CD14-positive monocyte (primary cell): ENCODE measurements at places on chromosomes 6 and 20.
A peak's percentile ranks its signal among the peaks of the same experiment; 100 is the strongest.

GRCh38 chr6:88403486-88403885 lies 237.3 kb upstream of the CNR1 start:
- DNase-seq, result no peak

- no peak for DNase-seq
These were observed at the start of gene POPDC3 for GRCh38 chr6:105179244-105180065. Gene POPDC3 (minus strand): TSS chr6:105180014. CDS start chr6:105161909, 18,105 bp downstream.

DNA sequence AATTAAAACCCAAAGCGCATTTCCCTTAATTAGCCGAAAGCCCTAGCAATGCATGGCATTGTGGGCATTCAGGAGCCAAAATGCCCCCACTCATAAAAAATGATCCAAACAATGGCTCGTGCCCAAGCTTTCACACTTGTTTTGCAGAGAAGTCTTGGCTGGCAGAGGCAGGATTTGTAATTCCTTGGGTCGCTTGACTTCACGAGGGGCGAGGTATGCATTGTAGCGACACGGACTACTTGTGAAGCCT lies 613 bp upstream of the SASH1 start:
- no peak for DNase-seq

- no peak for DNase-seq
These were observed 153.1 kb downstream of the RCAN2 start for GRCh38 chr6:46338131-46338530.

DNA sequence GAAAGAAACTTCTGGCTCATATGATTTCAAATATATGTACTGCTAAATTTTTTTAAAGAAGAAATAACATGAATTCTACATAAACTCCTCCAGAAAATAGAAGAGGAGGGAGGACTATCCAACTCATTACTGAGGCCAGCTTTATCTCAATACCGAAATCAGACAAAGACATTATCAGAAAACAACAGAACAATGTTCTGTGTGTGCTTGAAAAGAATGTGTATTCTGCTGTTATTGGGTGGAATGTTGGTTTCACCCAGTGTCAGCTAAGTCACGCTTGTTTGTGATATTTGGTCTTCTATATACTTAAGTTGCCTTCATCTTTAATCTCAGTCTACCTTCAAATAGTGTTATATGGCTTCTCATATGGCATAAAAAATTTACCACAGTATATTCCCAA lies 18.6 kb upstream of the ELOVL2 start:
- DNase-seq, result no peak

DNA sequence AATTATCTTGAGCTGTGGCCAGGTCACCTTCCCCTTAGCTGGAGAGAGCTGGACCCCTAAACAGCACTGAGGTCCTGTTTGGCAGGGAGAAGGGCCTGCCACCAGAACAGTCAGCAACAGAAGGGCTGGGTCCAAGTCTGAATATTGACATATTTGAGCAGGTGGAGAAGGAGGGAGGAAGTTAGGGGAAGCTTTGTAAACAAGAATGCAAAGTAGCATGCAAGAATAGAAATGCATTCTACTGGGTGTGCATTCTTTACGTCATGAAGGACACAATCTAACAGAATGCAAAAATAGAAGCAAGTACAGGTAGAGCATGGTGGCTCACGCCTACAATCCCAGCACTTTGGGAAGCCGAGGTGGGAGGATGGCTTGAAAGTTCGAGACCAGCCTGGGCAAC lies 100.5 kb downstream of the QRSL1 start:
- DNase-seq, result no peak

GRCh38 chr20:1429143-1429728 lies 36.4 kb upstream of the FKBP1A start:
- DNase-seq, result no peak

DNA sequence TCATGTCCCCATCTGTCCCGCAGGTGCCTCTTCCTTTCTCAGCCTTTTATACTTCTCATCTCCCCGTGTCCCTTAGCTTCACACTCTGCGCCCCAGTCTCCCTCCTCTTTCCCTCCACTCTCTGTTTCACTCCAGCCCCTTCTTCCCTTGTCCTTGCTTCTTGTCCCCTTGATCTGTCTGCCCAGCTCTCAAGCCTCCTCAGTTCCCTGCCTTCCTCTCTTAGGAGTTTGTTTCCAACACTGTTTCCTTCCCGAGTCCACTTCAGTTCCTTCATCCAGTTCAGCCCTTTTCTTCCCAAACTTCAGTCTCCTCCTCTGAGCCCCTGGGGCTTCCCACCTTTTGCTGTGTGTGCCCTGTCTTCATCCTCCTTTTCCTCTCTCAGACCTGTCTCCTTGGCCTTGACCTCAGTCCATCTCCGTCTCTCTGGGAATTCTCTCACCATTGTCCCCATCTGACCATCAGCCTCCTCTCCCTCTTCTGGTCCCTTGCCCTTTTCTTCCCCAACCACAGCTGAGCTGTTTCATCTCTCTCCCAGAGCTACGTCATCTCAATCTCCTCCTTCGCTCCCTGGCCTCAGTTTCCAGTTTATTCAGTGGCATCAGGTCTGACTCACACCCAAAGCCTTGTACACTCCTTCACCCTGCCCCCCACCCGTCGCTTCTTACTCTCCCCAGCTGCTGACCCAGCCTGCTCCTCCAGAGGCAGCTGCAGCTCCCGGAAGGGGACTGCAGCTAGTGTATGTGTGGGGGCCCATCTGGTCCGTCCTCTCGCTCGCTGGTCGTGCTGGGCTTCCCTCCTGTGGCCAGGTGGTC lies 2.7 kb upstream of the DDR1 start:
- DNase-seq, result no peak

- DNase-seq, result no peak
These were observed 18.8 kb downstream of the MRAP2 start for GRCh38 chr6:84052204-84052882.

- no peak for DNase-seq
These were observed 69.7 kb downstream of the SAMD5 start for GRCh38 chr6:147578159-147578558.

GRCh38 chr20:31560746-31561598 lies 44.1 kb upstream of the ID1 start:
- peak; percentile 93 for DNase-seq

- peak; percentile 44 for DNase-seq
These were observed 172.9 kb downstream of the ADGRG6 start for GRCh38 chr6:142474531-142475289.

GRCh38 chr6:32432050-32432450 lies 7.6 kb upstream of the HLA-DRA start:
- peak; percentile 71 for DNase-seq

GRCh38 chr20:57215426-57215825 lies 51.0 kb downstream of the BMP7 start:
- no peak for DNase-seq

DNA sequence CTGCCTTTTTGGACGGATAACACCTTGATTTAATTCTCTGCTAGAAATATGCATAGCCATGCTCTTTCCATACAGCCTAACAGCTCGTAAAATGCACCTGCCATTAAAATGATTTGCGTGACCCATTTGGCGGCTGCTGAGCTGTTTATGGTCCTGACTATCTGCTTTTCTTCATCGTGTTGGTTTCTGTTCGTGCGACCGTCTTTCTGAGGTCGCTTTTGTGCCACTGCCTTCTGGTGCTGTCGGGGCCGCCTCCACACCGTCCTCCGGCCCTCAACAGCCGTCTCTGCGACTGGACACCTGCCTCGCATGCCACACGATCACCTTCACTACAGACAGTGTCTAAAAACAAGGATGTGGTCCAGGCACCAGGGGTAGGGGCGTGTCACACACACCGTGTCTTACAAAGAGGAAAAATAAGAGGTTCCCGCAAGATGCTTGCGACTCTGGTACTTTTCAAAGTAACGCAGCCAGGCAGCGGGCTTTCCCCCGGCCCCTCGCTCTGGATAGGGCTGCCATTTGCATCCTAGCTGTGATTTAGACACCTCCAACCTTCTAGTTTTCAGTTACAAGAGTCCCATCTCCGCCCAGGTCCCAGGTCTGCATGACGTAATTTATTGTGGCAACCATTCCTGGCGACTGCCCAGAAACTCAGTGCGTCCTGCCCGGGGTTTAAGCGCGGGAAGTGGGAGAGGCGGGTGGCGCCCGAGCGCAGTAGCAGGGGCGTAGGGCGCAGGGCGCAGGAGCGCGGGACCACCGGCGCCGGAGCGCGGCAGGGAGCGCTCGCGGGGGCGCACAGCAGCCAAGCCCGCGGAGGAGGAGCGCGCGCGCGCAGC lies at the start of gene STMND1:
Gene STMND1, plus strand, starts transcription at position 629 of the 836 bp plus-strand sequence. CDS start 208 bp downstream, outside the sequence.
- no peak for DNase-seq

DNA sequence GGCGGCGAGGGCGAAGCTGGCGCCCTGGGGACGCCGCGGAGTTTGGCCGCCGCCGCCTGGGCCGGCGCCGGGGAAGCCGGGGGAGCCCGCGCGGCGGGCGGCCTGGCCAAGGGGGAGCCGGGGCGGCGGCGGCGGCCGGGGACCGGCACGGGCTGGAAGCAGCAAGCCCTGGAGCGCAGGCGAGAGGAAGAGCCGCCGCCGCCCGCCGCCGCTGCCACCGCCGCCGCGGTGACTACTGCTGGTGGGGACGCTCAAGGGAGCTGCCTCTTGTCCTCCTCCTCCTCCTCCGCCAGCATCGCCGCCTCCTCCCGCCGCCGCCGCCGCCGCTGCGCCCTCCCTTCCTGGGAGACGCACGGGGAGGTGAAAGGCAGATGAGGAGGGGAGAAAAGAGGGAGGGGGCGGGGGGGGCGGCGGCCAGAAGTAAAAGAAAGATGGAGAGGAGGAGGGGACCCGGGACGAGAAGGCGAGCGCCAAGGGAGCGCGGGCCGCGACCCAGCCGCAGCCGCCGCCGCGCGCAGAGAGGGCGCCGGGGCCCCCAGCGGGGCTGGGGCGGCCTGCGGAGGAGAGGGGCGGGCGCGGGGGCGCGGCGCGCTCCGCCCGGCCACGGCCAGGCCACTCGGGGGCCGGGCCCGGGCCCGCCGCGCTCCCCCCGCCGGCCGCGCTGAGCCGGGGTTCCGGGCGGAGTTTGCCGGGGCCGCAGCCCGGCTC lies 846 bp downstream of the PDE10A start:
- no peak for DNase-seq

DNA sequence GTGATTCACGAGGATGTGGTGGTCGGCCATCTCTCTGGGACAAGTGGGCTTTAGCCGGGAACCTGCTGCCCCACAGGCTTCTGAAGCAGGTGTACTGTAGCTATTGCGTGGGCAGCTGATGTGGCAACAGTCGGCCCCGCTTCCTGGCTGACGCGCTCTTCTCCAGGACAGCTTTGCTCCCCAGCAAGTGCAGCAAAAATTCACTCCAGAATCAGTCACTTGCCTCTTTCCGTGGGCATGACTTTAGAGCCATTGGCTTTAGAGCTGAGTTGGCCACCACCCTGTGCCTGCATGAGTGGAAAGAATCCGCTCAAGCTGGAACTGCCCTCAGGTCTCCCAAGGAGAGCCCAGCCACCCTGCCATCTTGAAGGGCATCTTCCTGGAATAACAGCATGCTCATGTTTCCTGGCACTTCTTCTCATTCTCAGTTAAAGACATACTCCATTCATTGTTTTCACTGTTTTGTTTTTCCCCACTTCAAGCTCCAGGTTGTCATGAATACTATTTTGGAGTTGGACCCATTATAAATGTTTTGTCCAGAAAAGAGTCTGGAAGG lies 178.3 kb downstream of the ZDHHC14 start:
- DNase-seq, result no peak

GRCh38 chr20:63162206-63162795 lies 53.6 kb downstream of the YTHDF1 start:
- DNase-seq, result no peak

DNA sequence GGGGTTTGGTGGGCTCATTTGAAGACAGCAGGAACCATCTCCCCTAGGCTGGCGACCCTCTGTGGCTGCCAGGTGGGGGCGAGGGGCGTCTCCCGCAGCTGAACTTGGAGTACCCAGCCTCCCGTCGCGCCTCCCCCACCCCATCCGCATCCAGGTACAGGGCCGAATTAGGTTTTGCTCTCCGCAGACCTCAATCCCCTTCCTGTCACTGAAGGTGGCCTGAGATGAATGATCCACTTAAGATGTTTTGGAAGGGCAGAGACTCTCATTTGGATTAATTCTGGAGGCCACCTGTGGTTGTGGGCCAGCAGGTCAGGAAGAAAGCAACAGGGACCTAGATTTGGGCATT lies 493 bp downstream of the CD83 start:
- no peak for DNase-seq

- no peak for DNase-seq
These were observed 15.2 kb downstream of the EFHC1 start for GRCh38 chr6:52435345-52435744.

DNA sequence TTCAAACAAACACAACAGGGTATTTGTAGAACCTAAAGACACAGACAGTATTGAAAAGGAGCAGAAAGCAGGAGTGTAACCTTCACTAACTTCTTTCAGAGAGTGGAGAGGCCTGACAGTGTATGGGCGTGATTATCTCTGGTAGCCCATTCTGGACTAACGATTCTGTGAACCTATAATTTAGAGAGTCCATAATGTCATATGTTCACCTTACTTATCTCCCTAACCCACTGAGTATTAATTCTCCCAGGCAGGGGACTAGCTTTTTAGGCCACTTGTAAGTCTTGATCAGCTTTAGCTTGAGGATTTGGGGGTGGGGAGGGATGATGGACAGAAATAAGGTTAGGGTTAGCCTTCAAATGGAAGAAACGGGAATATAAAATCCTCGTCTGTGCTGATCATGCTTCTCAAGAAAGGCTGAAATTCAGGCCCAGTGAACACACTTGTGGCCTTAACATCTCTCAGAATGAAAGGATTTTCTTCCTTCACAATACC lies 2.8 kb upstream of the PARD6B start:
- DNase-seq, result no peak

GRCh38 chr6:86516087-86516486 lies 421.2 kb upstream of the HTR1E start:
- DNase-seq, result no peak

DNA sequence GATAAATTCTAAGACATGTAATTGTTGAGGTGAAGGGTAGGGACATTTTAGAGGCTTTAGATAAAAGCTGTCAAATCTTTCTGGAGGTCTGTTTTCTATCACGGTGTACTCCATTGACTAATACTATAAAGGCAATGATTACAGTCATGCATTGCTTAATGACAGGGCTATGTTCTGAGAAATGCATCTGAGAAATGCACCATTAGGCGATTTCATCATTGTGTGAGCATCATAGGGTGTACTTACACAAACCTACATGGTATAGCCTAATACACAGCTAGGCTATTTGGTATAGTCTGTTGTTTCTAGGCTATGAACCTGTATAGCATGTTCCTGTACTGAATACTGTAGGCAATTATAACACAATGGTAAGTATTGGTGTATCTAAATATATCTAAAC lies 71.3 kb upstream of the FYN start:
- DNase-seq, result peak; percentile 85

DNA sequence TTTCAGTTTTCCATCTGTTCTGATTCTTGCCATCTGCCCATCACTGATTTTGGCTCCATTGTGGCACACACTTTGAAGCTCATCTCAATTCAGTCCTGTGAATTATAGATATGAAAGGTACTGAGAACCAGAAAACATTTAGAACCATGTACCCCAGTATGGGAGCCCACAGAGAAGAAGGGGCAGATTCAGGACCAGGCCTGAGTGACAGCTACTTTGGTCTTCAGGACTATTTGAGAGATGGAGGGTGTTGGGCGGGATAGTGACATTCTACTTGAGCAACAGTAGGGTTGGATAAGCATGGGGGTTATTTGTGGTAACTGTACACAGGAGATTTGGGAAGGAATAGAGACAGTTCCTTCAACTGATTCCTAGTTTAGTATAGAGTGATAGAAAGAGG lies 259.2 kb upstream of the MANEA start:
- no peak for DNase-seq
